Amniotic stem cell (primary cell): ENCODE measurements at places on chromosomes 16 and 17.

- no peak for DNase-seq
These were observed 37.7 kb upstream of the SDK2 start for GRCh38 chr17:73681946-73682345.

GRCh38 chr17:82334622-82335394 lies 1.2 kb upstream of the SECTM1 start:
- no peak for DNase-seq

GRCh38 chr16:57134982-57135381 lies 42.6 kb downstream of the CPNE2 start:
- DNase-seq, result no peak

GRCh38 chr16:22945361-22945760 lies 131.4 kb downstream of the HS3ST2 start:
- DNase-seq, result no peak

DNA sequence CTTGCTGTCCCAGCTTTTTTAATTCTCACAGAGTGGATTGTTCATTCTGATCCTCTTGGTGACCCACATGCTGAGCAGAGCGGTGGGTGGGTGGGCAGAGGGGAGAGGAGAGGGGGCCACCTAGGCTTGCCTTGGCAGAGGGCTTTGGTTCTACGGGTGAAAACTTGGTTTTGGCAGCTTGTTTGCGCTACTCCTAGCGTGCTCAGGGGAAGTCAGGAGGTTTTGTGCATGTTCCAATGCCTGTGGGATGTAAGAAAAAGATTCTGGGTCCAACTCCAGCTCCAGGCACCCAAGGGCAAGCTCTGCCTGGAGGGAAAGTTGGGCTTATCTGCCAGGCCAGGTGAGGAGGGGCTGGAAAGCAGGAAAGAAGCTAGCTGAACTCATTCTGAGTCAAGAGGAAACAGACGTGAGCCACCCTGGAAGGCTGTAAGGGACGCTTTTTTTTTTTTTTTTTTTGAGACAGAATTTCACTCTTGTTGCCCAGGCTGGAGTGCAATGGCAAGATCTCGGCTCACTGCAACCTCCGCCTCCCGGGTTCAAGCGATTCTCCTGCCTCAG lies 169.1 kb downstream of the WSCD1 start:
- no peak for DNase-seq

GRCh38 chr17:68861602-68862001 lies 93.6 kb downstream of the ABCA8 start:
- no peak for DNase-seq

- peak; percentile 12 for DNase-seq
These were observed 185.4 kb downstream of the ABCC12 start for GRCh38 chr16:47970291-47970931.

DNA sequence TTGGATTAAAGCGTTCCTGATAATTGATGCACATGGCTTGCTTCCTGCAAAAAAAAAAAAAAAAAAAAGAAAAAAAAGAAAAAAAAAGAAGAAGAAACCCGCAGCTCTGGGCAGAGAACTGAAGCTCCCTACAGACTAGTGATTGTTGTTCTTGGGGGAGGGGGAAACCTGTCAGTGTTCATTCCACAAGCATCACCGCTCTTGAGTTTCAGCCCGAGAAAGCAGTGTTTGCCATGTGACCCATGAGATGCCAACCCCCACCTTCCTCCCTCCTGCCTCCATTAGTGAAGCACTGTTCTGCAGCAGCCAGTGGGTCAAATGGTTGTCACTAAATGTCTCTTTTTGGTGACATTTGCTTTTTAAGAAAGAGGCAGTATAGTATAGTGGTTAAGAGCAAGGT lies 1.7 kb downstream of the USP43 start:
- no peak for DNase-seq

- peak; percentile 34 for DNase-seq
These were observed 8.4 kb downstream of the FBXO47 start for GRCh38 chr17:38958756-38959155.

GRCh38 chr17:62892870-62893338 lies 73.1 kb upstream of the TANC2 start:
- no peak for DNase-seq

DNA sequence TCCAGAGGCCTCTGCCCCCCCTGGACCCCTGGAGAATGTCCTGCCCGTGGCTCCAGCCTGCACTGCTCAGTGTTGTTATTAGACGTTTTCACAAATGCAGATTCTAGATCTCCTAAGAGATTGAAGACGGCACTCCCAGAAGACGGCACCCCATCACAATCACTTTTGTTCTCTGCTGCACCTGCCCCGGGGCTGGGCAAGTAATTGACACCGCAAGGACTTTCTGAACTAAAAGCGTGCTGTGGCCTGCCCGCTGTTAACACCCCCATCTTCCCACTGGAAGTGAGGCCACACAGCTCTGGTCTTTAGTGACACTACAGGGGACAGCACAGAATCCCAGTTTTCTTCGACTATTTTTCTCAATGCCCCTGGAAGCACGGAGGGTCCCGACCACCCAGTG lies 256.9 kb downstream of the ENGASE start:
- DNase-seq, result no peak

DNA sequence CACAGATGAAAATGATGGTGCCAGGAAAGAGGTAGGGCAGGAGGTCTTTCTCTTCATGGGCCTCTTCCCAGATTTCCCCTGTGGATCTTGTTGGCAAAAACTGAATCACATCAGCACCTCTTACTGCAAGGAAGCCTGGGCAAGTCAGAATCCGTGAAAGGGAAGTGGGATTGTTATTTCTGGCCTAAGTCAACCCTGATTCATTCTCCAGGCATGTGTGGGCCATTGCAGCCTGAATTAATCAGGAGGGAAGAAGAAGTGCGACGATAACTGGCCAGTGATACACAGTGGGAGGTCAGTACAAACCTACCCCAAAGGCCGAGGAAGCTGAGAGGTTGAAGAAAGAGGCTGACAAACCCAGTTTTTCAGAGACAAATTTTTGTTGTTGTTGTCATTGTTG lies 17.9 kb upstream of the NSMCE1 start:
- peak; percentile 53 for DNase-seq

GRCh38 chr16:65671071-65671470 lies 549.2 kb upstream of the CDH11 start:
- no peak for DNase-seq

DNA sequence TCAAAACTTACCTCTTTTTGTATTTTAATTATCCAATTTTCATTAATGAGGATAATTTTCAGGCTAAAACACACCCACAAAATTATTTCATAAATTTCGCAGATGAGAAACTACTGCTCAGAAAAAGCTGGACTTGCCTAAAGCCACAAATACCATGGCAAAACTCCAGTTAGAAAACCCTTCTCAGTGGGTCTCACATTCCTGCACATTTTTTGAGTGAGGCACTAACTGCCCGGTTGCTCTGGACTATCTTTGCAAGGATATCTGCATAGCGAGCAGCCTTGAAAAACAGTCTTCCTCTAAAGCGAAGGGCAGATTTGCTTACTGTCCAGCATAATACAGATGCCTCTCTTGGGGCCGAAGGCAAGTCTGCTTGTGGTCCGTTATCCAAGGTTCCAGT lies 9.8 kb downstream of the MPHOSPH6 start:
- no peak for DNase-seq

DNA sequence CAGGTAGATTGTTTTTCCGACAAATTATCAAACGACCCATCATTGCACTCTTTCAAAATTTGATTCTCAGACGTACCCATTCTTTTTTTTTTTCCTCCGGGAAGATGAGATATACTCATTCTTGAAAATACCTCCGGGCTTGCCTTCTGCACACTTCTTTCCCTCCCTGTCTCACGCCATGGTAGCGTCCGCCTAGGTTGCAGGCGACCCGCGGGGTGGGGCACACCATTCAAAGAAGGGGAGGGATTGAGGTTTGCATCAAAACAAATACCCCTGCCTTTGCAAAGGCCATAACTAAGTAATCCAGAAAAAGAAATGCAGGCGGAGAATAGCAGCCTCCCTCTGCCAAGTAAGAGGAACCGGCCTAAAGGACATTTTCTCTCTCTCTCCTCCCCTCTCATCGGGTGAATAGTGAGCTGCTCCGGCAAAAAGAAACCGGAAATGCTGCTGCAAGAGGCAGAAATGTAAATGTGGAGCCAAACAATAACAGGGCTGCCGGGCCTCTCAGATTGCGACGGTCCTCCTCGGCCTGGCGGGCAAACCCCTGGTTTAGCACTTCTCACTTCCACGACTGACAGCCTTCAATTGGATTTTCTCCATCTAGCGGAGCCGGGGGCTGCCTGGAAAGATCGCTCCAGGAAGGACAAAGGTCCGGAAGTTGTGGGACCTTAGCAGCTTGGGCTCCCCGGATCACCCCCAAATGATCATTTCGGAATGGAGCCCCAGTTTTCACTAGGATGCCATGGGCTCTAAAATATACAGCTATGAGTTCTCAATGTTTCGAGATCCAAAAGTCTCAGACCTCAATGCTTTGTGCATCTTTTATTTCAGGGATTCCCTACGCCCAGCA lies 843 bp downstream of the TP53 start:
- DNase-seq, result peak; percentile 66

DNA sequence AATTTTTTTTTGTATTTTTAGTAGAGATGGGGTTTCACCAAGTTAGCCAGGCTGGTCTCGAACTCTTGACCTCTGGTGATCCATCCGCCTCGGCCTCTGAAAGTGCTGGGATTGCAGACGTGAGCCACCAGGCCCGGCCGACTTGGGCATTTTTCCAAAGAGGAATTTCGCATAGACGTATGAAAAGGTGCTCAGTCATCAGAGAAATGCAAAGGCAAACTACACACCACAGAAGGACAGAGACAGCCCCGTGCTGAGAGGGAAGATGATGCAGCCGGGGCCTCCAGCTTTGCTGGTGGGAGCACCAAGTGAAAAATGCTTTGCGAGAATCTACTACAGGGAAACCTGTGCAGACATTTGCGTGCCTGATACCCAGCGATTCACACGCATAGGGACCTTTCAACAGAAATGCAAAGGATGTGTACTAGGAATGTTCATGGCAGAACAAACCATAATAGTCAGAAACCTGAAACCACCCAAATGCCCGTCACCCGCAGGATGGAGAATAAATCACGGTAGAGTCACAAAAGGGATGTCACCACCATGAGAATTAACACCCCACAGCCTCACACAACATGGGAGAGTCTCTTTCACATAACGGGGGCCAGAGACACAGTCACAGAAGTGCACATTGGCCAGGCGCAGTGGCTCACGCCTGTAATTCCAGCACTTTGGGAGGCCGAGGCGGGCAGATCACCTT lies 5.2 kb downstream of the RAB40B start:
- no peak for DNase-seq

DNA sequence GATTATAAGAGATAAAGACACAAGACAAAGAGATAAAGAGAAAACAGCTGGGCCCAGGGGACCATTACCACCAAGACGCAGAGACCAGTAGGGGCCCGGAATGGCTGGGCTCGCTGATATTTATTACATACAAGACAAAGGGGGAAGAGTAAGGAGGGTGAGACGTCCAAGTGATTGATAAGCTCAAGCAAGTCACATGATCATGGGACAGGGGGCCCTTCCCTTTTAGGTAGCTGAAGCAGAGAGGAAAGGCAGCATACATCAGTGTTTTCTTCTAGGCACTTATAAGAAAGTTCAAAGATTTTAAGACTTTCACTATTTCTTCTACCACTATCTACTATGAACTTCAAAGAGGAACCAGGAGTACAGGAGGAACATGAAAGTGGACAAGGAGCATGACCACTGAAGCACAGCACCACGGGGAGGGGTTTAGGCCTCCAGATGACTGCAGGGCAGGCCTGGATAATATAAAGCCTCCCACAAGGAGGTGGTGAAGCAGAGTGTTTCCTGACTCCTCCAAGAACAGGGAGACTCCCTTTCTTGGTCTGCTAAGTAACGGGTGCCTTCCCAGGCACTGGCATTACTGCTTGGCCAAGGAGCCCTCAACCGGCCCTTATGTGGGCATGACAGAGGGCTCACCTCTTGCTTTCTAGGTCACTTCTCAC lies 63.9 kb upstream of the ARL4D start:
- no peak for DNase-seq

GRCh38 chr16:69724981-69725479 lies 1.3 kb downstream of the NQO1 start:
- DNase-seq, result no peak

DNA sequence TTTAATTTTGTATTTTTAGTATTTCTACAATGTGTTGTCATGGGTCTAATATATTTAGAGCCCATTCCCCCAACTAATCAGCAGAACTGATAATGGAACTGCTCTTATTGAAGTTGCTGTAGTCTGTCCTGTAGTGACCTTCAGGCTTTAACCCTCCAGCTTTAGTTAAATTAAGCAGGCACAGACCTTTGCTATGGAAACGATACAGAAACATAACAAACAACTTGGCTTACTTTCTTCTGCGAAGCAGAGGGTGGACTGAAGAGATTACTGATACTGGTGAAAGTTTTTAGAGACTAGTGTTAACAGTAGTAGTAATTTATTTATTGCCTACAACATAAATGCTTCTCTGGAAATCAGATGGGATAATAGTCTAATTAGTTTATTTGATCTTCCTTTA lies 61.4 kb downstream of the NFATC3 start:
- no peak for DNase-seq

DNA sequence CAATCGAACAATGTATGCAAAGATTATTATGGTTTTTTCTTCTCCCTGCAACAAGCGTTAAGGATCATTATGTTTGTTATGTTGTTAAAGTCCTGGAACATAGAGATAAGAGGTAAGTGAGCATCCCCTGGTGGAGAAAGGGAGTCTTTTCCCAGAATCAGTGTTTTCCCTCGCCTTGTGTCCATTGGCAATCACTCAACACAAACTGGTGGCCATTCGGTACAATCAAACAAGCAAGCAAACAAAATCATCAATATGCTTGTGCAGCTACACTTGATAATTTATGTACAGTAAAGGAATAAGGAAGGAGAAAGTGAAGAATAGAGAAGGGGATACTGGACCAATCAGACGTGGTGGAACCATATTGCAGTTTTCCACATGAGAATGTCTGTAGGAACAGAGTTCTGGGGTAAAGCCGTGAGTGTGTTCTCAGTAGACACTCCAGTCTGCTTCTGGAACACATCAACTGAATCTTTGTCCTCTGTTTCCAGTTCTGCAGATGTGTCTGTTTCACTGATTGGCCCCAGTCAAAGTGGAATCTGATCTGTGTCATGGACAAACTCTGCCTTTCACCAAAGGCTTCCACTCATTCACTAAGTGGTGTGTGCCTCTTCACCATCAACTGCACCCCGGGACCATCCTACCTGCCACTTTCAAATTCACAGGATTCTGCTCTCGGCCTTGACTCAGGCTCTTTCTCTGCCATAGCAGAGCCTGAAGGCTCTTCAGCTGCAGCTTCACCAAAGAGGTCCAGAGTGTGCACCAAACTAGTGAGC lies 169.5 kb downstream of the AHSP start:
- DNase-seq, result no peak

GRCh38 chr16:27317738-27318391 lies 4.1 kb downstream of the IL4R start:
- no peak for DNase-seq
